GF-D8 (cell line): ENCODE measurements at places on chromosomes 6 and 20.

DNA sequence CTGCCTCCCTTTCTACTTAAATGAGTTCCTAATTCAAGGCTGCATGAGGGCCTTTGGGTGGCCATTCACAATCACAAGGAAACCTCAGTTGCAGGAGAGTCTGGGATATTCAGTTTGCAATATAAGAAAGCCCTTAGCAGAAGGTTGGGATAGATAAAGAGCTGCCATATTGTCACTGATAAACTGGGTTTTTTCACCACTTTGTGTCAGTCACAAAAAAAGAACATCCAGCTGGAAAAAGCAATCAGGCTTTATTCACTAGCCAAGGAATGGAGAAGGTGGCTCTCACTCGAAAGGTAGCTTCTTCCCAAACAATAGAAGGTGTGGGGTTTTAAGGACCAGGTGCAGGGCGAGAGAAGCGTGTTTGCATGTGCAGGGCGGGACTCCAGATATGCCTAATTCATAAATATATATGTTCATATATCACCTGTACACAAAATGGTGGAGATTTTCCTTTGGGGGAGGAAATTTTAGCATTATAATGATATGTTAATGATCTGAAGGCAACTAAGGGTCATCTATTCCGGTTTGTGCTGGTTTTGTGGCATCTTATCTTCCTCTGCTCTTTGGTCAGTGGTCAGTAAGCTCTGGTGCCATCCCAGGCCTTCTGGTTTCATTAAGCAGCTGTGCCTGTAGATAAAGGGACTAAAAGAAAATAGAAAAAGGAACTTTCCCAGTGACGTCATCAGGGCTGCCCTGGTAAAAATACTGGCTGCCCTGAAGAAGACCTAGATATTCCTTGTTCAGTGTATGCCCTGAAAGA is 97.1 kb upstream of the IYD start:
- DNase-seq: no peak

DNA sequence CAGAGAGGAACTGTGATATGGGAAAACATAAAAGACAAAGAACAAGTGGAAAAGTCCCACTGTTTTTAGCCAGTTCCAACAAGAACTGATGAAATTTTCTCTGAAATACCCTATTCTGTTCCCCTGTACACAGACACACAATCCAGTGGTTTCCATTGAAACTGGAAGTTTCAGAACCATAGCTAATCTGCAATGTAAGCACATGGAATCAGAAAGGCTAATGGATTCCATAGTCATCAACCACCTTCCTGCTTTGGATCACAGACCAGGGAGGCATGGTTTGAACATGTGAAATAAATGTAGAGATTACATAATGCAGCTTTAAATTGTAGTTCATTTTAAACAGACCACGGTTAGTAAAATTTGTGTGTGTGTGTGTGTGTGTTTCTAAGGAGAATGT is 242.1 kb downstream of the GJA1 start:
- DNase-seq: no peak

DNA sequence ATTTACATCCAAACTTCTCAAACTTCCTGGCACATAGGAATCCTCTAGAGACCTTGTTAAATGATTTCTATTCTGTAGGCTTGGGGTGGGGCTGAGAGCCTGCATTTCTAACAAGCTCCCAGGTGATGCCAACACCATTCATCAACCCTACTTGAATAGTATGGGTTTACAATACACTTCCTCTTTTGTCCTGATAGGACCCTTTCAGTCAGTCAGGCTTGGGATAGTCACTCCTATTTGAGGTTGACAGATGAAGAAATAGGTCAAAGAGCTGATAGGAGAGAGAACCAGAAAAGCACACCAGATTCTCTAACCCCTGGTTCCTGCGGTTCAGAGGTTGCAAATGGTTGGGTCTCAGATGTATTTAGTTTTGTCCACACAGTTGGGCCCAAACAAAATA is 273.4 kb downstream of the TSHZ2 start:
- DNase-seq: no peak

DNA sequence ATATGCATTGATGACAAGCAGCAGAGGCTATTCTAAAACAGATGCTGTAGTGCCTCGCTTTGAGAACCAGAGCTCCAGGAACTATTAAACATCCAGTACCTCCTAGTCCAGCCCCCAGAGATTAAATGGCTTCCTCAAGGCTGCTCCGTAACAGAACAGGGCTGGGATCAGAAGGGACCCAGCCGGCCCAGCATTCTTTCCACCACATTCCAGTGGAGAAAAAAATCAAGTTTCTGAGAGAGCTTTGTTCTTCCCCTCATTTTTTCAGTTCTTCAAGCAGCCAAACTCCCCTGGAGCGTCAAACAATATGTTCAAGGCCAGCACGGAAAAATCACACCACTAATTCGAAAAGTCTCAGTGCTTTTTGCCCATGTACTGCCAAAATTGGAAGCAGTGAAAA is 5.8 kb upstream of the STMND1 start:
- no peak for DNase-seq

DNA sequence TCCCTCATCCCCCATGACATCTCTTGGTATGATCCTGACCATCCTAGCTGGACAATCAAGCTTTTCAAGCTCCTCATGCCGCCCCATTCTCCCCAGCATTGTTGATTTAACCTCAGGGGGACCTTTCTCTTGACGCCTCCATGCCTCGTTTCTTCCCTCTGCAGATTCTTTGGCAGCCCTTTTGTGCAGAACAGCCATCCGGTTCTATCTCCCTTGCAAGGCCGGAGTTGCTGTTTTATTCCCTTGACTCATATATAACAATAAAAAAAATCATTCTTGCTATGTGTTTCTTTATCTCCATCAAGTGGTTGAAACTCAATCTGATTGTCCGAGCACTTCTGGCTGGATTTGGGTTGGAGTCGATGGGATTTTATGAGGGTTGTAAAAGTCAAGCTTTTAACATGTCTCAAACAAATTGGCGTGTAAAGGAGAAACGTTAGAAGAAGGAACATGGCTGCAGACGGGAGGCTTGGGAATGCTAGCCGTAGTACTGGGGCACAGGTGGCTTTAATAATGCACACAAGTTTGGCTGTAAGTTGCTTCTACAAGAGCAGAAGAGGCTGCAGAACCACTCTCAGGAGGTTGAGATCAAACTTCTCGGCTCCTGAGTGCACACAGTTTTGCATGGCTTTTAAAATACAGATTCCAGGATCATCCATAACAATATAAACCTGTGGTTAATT is 3.9 kb upstream of the SULF2 start:
- no peak for DNase-seq

DNA sequence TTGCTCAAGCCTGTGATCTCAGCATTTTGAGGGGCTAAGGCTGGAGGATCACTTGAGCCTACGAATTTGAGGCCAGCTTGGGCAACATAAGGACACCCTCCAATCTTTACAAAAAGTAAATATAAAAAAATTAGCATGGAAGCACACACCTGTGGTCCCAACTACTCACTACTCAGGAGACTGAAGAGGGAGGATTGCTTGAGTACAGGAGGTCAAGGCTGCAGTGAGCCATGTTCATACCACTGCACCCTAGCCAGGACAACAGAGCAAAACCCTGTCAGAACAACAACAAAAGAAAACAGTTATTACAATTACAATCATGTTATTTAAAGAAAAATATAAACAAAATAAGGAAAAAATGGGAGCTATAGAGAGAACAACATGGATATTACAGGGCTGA is 82.5 kb upstream of the TNFAIP3 start:
- no peak for DNase-seq

DNA sequence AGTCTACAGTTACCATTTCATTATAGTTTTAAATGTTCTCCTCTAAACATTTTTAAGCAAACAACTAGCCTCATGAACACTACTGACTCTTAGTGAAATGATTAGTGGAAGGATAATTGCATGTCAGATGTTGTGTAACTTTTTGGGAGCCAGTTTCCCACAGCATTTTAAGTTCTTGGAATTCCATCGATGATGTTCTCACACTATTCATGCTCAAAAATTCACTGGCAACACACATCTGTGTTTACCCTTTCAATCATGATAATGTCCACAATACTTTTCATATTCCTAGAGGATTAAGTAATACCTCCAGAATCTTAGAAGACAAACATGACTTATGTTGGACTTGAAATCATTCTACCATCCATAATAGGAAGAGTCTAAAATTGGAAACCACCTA is 678.1 kb upstream of the ID4 start:
- DNase-seq: no peak

DNA sequence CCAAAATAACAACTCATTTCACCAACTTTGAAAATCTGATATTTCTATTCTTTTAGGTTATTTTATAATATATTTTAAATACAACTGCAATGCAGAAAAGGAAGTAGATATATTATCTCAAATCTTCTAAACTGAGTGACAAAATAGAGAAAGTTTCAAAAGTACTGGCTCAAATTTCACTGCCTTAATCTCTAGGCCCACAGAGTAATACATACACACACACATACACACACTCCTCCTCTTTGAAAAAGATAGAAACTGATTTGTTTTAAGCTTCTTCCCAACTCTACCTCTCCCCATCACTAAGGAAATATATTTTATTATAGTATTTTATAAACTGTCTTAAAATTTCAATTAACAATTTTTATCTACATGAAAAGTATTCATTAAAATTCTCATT is 36.2 kb downstream of the ARHGAP18 start:
- DNase-seq: peak; percentile 49

DNA sequence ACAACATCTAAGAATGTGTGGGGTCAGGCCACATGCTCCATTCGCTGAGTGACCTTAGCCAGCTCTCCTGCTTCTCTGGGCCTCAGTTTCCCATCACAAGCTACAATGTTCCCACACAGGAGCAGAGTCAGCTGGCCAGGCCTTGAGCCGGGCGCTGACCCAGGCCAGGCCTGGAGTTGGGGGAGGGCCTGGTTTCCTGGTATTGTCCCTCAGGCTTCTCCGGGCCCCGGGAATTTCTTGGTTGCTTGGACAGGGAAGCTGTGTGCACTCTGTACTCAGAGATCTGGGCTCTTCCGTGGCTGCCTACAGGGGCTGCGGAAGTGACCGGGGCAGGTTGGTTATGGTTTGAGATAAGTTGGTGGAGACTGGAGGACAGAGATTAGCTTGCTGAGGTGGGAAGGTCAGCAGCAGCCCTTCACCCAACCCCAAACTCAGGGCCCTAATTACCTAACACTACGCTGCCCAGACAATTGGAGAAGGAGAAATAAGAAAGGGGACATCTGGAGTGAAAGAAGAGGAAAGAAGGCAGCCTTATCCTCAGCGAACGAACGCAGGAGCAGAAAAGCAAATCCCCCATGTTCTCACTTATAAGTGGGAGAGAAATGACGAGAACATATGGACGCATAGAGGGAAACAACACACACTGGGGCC is 6.2 kb downstream of the TGM2 start:
- DNase-seq: no peak

- DNase-seq: no peak
These were observed 86.5 kb downstream of the YTHDF1 start for GRCh38 chr20:63129376-63129965.

GRCh38 chr6:104227508-104227907 is 632.2 kb downstream of the HACE1 start:
- DNase-seq: no peak

DNA sequence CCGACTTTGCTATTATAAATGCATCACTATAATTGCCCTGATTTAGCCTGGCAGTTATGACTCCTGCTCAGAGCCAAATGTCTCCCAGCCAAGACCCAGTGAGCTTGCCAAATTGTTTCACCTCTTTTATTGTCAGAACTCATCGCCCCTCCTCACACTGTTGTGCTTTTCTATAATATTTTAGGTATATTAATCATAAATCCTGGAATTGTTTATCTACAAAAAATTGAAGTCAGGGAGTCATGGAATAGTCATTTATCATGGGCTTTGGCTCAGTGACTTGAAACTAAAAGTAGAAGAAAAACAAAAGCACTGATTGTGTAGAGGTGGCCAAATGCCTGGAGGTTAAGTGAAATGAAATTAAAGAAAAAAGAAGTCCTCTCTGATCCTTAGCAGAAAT is 85.6 kb downstream of the PFDN4 start:
- no peak for DNase-seq

- DNase-seq: peak; percentile 23
These were observed 3.9 kb upstream of the TGM2 start for GRCh38 chr20:38168791-38169589.

GRCh38 chr6:115717472-115717871 is 343.2 kb downstream of the FRK start:
- DNase-seq: no peak

DNA sequence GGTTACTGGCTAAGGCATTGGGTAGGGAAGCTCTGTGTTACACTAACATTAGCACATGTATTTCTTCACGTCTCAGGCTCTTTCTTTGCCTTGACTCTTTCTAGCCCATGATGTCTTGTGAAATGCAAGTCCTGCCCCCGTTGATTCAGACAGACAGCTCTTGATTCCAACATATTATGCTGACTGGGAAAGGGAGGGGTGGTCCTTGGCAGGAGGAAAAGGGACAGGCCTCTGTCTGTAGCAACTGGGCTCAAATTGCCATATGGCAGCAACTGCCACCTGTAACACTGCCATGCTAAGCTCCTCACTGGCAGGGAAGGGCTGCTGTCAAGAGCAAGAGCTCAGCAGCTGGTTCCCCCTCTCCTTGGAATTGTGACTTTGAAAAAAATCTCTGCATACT is 5.7 kb upstream of the KCNK15 start:
- no peak for DNase-seq

DNA sequence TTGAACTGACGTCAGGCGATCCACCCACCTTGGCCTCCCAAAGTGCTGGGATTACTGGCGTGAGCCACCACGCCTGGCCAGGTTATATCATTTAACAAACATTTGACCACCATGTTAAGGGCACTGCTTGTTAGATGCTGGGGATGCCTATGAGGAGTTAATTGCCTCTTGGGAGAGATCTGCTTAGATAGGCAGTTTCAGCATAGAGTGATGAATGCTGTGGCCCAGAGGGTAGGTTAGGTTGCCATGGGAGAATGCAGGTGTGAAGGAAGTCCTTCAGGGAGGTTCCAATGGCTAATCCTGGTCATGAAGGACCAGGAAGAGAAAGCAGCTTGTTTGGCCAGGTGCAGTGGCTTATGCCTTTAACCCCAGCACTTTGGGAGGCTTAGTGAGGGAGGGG is 17.0 kb downstream of the PHF20 start:
- no peak for DNase-seq

DNA sequence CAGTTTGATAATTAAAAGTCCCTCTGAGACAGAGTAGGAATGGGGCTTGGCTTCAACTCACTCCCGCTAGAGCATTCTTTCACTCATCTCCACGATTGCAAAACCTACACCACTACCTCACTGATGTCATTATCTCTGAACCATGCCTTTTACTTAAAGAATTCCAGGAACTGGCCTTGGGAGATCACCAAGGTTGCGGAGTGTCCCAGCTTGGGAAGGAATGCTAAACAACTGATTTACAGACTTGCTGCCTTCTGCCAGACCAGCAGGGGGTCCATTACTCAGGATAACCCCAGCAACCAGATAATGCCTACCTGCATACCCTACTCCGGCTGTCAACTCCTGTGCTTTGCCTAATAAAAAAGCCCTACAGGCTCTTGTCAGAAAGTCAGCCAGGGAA is 102.2 kb upstream of the RALGAPA2 start:
- DNase-seq: no peak

DNA sequence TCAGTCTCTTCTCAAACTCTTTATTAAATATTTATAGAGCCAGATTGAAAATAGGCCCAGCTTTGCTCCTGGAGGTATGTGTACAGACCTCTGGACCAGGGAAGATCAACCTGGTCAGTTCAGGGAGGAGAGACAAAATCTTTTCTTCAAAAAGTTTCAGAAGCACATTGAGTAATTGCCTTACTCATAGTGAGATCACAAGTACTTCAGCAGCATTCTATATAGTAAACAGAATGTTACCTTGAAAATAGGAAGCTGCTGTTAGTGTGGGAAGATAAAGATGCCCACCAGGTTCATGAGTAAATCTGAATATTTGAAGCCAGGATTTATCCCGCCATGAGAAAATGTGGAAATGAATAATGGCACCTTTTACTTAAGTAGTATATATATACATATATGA is 665.9 kb upstream of the CITED2 start:
- no peak for DNase-seq

GRCh38 chr20:34704177-34705007 is at the start of gene TP53INP2:
Gene TP53INP2 (plus strand): TSS chr20:34704344. CDS start chr20:34708740, 4,396 bp downstream.
- DNase-seq: peak; percentile 47
